ENCODE measurements at places on chromosomes 13 and 19. TPM values are rescaled to one million over a fixed set of nuclear protein-coding genes. Genes with fewer than 3 reads are reported as not detected.

The RGCC gene
- 102 TPM for total RNA-seq

DNA sequence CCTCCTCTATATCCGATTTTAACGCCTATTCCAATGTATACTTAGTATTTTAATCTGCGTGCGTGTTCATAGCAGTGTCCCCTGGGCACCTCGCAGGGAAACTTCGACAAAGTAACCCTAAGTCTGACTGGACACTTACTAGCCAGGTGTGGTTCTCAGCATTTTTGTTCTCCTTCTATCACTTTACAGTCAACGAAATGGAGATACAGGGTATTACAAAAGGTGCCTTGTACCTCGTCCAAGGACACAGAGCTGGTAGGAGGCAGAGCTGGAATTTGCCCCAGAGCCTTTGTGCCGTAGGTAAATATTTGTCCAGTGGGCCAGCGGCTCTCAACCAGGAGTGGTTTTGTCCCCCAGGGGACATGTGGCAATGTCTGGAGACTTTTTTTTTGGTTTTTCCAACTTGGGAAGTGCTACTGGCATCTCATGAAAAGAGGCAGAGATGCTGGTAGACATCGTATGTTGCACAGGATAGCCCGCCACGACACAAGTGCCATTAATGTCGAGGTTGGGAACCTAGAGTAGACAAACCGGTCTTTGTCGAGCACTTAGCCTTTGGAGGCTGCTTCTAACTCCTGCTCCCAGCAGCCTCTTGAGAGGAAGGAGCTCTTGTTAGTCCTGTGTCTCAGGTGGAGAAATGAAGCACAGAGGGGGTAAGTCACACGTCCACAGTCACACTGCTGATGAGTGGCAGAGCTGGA is 1.1 kb downstream of the ZNF444 start:
- no peak for DNase-seq

- no peak for DNase-seq
These were observed 211.5 kb upstream of the KL start for GRCh38 chr13:32804673-32805230.

DNA sequence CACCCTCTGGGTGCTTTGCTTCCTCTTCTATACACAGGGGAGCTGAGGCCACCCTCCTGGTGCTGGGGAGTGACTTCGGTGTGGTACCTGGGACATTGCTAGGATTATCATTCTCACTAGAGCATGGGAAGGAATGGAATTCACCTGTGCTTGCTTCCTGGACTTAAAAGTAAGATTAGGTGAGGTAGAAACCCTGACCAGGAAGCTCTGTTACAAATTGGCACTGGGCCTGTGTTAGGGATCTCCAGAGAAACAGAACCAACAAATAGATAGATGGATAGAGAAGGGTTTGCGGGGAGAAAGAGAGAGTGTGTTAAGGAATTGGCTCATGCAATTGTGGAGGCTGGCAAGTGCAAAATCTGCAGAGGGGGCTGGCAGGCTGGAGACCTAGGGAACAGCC is 13.9 kb upstream of the SIAH3 start:
- no peak for DNase-seq

All from suprapubic skin (tissue), 4 donors.